SK-N-SH (cell line): ENCODE measurements at places on chromosomes 7 and 10.

- peak; percentile 71 for DNase-seq
These were observed 5.0 kb upstream of the PRKAR1B start for GRCh38 chr7:732094-732541.

DNA sequence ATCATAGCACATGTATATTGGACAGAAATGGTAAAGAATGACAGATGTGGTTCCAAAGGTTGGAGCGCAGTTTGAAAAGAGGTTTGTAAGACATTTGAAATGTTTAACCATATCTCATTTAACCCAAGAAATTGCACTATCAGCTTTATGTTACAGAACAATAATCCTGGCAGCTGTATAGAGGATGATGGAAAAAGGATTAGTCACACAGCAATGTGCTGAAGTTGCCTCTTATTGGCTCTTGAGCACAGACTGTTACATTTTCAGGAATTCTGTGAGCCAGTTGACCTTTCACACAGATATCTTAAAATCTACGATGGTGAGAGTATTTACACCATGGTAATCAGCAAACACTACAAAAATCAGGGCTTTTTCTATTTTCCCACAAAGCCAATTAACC lies 3.9 kb downstream of the COG5 start:
- no peak for DNase-seq

GRCh38 chr10:120369856-120370276 lies 87.2 kb upstream of the PLPP4 start:
- no peak for DNase-seq

DNA sequence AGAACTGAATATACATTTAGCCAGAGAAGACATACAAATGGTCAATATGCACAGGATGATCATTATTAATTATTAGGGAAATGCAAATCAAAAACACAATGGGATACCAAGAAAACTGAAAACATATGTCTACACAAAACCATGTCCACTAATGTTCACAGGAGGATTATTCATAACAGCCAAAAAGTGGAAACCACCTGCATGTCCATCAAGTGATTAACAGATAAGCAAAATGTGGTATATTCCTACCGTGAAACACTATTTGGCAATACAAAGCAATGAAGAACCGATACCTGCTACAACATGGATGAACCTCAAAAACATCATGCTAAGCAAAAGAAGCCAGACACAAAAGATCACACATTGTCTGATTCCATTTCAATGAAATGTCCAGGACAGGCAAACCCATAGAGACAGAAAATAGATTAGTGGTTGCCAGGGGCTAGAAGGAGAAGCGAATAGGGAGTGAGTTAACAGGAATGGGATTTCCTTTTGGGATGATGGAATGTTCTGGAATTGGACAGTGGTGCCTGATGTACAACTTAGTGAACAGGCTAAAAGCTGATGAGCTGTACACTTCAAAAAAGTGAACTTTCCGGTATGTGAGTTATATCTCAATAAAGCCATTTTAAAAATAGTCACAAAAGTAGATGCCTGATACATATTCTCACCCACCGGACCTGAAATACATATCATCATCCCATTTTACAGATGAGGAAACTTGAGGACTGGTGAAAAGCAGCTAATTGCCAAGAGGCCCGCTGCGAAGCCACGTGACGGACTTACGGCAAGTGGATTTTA lies 33.6 kb downstream of the HIPK2 start:
- DNase-seq, result no peak

DNA sequence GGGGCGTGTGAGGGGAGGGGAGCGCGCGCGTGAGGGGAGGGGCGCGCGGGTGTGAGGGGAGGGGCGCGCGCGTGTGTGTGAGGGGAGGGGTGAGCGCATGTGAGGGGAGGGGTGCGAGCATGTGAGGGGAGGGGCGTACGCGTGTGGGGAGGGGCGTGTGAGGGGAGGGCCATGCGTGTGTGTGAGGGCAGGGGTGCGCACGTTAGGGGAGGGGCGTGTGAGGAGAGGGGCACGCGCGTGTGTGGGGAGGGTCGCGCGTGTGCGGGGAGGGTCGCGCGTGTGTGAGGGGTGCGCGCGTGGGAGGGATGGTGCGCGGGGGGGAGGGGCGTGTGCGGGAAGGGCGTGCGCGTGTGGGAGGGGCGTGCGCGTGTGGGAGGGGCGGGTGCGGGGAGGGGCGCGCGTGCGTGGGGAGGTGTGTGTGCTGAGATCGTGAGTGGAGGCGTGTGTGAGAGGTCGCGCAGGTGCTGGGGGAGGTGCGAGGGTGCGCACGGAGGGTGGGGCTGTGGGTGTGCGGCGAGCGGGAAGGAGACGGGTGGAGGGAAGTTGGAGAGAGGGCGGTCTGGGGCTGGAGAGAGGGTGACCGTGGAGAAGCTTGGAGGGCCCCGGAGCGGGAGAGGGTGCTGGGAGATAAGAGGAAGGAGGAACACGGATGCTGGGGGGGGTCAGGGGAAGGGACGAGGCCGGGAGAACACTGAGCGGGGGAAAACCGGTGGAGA lies 19.7 kb downstream of the MXI1 start:
- no peak for DNase-seq

DNA sequence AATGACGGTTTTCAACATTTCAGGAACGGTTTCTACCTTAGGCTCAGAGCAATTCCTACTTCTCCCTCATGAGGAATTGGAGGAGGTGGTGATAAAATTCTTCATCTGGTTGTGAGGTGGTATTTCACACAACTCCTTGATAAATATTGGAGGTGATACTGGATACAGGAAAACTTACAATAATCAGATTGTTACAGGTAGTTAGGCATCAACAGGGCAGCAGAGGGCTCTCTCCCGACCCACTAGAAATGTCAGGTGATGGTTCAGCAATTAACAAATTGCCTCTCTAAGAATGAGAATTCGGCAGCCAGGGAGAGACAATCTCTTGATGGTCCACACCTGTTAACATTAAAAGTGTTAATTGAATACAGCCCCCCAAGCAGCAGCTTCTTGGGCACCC lies 22.6 kb downstream of the ZNF786 start:
- DNase-seq, result no peak

DNA sequence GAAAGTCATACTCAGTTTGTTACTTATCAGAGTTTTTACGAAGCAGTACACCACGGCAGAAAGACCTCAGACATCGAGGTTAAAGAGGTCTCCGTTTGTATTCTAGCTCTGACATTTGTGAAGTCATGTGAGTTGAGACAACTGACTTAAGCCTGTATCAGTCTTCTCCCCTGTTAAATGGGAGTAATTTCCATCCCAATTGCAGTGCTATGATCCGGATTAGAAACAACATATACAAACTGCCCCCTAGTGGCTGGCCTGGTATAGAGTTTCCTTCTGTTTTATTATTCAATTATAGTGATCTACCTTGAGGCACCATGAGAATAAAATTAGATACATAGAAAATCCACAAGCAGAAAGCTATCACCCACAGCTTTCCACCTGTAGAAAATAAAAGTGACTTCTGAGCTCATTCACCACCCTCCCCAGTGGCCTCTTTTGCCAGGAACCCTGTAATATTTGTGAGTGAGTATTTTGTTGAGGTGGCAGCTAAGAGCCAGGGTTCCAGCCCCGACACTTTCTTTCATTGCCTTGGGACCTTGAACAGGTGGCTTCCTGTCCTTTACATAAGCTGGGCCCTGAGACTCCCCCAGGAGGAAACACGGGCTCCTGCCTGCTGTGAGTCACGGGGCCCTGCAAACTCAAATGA lies 607.2 kb upstream of the MGMT start:
- DNase-seq, result peak; percentile 38

DNA sequence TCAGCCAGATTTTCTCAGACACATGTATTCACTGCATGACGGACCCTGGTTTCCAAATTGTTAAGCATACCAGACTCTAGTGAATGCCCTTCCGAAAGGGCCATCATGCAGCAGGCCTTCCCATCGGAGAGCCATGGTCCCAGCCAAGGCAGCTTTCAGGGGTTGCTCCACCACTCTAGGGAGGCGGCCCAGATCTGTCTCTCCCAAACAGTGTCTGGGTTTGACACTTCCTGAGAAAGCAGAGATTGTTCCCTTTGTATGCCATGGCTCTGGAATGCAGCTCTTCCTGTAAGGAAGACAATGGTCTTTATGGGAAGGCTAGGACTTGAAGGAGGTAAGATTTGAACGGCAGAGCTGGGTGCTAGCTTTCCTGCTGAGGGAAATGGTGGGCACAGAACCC lies 178.8 kb upstream of the BMPER start:
- no peak for DNase-seq

- DNase-seq, result no peak
These were observed 341.1 kb downstream of the PARD3 start for GRCh38 chr10:34474009-34474376.

DNA sequence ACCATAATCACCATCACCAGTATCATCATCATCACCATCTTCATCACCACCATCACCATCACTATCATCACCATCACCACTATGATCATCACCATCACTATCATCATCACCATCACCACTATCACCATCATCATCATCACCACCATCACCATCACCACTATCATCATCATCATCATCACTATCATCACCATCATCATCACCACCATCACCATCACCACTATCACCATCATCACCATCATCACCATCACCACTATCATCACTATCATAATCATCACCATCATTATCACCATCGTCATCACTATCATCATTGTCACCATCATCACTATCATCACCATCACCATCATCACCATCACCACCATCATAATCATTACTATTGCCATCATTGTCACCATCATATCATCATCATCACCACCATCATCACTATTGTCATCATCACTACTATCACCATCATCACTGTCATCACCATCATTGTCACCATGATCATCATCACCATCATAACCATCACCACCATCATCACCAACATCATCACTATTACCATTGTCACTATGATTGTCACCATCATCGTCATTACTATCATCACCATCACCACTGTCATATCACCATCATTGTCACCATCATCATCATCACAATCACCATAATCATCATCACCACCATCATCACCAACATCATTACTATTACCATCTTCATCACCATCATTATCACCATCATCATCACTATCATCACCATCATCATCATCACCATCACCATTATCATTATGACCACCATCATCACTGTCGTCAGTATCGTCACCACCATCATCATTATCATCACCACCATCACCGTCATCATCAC lies 154.7 kb downstream of the ACTR3B start:
- DNase-seq, result no peak

DNA sequence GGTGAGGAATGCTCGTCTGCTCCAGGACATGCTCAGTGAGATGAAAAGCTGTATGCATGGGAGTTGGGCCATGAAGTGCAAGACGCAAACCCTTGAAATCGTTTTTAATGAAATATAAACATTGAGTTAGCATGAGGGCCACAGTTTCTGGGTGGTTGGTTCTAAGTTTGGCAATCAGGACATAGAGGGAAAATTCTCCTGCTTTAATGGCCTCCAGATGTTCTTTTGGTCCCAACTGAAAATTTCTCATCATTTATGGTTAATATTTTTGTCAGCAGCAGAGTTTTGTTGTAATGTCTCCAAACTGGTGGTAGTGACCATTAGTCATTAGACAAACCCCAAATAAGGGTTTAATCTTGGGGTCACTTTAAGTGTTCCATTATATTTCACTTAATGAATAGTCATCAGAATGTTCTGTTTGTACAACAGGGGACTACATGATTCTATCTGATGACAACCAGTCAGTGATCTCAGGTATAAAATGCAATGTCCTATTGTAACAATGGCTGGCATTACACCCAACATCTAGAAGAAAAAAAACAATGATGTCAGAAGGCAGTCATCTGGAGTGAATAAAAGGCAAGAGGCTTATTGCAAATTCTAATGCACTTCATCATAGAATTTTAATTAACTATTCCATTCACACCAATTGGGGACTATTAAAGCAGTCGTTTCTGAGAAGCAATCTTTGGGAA lies 197.4 kb downstream of the JCAD start:
- no peak for DNase-seq

DNA sequence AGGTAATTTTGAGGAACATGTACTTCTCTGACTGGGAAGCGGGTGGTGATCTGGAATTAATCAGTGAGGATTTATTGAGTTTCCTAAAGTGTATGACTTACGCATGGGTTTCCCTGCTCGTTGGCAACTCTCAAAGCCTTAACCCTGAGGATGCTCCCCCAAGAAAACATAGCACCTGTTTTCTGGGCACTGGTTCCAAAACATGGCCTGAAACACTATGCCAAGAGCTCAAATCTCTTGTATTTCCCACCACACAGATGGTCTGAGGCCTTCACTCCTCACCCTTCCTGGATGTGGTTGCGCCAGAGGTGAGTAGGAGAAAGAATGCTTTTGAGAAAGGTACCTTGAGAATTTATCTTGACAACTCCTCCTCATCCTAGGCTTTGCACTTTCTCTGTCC lies 250.4 kb downstream of the FZD1 start:
- no peak for DNase-seq

GRCh38 chr10:121772884-121773283 lies 154.9 kb downstream of the ATE1 start:
- no peak for DNase-seq

GRCh38 chr10:49611816-49612512 lies 1.9 kb downstream of the SLC18A3 start:
- no peak for DNase-seq

DNA sequence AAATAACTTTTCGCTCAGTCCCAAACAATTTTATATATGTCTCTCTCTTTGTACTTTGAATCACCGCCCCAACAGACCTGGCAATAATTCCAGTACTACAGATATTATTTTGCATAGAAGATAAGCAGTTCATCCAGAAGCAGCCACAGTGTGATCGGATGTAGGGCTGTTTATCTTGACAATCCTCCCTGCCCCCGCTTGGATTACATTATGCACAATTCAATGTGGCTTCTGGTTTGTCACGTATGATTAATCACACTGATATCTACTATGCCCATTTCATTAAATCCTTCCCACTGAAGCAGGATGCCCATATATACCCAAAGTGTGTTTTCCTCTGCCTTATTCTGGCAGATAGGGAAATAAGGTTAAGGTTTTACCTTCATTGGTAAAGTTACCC lies 115.2 kb downstream of the PDE1C start:
- DNase-seq, result no peak

- no peak for DNase-seq
These were observed 6.2 kb downstream of the AVL9 start for GRCh38 chr7:32501522-32501921.

DNA sequence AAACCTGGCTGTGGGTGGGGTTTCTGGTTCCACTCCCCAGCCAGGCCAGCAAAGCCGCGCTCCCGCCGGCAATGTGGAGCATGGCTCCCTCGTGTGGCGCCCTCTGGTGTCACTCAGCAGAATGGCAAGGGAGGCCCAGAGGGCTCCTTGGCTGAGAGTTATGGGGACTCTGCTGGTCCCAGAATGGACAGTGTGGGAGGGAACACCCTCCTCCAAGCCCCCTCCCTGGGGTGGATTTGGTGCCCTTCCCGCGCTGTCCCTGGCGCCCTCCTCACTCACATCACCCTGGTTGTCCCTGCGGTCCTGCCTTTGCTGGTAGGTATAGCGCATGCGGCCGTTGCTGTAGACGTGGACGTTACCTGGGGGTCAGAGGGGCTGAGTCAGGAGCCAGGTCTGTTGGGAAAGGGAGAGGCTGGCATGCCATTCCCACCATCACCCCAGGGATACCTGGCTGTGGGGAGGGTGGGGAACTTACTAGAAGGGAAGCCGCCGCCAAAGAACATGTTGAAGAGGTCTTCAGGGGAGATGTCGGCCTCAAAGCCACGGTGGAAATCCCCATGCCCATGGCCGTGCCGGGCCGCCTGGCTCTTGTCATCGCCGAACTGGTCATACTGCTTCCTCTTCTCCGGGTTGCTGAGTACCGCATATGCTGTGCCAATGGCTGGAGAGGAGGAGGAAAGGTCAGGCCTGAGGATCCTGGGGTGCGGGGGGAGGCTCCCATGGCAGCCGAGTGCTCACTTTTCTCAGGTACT lies 14.0 kb downstream of the DNAJB12 start:
- DNase-seq, result peak; percentile 87
